ENCODE measurements at places on chromosomes 11 and 22.
A peak's percentile ranks its signal among the peaks of the same experiment; 100 is the strongest.

- DNase-seq, result peak; percentile 56
Measured at GRCh38 chr11:117145393-117145761, 1.3 kb downstream of the PAFAH1B2 start.

GRCh38 chr11:35009191-35009943, 92.9 kb downstream of the PDHX start:
- peak; percentile 85 for DNase-seq

DNA sequence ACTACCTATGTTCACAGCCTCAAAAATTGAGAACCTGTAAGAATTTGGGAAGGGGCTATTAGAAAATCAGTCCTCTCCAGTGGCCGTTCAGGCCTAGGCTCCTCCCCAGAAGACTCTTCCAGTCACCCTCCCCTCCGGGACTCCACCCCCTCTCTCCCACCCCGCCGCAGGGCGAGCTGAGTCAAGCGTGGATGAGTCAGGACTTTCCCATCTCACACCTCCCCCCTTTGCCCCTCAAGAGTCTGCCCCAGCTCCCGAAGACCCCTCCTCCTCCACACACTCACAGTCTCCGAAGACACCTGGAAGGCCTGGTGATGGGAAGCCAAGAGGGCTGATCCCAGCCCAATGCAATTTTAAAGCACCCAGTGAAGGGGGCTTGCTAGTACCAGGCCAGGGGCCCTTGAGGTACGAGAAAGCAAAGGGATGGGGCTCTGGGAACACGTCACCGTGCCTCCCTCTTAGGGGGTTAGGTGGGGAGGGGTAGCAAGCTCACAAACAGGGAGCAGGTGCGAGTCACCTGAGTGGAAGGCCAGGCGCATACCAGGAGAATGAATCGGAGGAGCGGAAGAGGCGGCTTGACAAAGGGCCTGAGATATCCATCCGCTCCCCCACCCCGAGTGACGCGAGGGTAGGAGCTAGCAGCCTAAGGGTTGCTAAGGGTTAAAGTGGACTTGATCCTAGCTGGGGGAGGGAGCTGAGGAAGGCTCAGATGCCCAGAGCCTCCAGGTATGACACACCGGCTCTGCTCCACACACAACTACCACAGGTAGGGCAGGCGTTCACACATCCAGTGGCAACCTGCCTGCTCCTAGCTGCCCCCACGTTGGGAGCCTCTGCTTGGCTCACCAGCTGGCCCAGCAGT, 13.6 kb downstream of the BCL9L start:
- peak; percentile 95 for DNase-seq

- DNase-seq, result no peak
Measured at GRCh38 chr11:117486059-117486458, 158.4 kb downstream of the CEP164 start.

DNA sequence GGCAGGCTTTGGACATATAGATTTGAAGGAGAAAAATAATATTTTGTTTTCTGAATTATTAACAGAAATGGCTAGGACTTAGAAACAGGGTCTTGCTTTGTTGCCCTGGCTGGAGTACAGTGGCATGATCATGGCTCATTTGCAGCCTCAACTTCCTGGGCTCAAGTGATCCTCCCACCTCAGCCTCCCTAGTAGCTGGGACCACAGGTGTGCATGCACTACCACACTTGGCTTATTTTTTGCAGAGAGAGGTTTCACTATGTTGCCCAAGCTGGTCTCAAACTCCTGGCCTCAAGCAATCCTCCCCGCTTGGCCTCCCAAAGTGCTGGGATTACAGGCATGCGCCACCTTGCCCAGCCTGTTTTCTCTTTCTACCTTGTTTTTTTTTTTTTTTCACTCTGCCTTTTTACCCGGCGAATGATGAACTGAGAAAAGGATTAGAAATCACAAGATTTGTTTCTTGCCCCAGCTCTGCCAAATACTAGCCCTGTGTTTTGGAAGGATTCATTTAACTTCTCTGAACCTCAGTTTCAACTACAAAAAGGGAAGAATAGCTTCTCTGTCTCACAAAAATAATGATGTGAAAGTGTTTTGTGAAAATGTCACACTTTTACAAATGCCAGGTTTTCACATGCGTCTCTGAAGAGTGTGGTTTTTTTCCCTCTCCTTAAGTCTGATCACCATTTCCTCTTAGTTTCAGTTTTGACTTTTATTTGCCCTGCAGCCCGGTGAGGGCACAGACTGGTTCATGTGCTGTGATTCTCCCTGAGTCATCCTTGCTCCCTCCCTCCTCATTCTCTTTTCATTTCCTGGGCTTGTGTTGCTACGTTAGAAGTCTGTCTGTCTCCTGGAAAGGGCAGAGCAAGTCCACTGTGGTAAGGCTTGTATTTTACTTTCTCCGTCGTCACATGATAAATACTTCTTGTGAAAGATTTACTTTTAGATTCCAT, 67.7 kb downstream of the BCL2L13 start:
- DNase-seq, result peak; percentile 32

DNA sequence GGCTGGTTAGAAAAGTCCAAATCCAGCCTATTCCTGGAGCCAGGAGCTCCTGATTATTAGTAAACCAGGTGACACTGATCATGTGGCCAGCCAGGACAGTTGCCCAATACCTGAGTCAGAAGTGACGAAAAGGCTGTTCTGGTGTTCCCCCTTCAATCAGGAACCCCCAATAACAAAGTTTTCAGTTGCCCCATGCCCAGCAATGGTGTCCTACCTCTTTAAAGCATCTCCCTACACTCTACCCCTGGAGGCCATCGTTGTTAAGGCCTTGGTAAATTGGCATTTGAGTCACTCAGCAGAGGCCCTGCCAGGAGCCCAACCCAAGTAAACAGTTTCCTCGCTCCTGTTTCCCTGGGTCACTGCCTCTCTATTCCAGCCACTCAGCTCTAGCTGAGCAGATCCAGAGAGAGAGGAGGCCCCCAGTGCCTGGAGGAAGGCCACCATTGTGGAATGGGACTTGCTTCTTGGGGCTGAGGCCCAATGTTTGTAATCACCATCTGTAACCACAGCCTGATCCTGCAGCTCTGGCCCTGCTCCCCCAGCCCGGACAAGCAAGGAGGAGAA, 25.0 kb downstream of the ARHGAP1 start:
- DNase-seq, result peak; percentile 76

Data from uterus (tissue), 4 donors.